ENCODE measurements at places on chromosomes 7 and 10. TPM values are rescaled to one million over a fixed set of nuclear protein-coding genes. Genes with fewer than 3 reads are reported as not detected.

Gene ADCYAP1R1
- total RNA-seq: under 0.01 TPM

Gene UCMA
- total RNA-seq: not detected

Gene CALHM1
- total RNA-seq: not detected

Gene HOXA9
- total RNA-seq: not detected

Gene EMX2
- not detected for total RNA-seq

Gene PLAU
- 37.4 TPM for total RNA-seq

Gene IGFBP1
- total RNA-seq: 0.37 TPM

Gene PRLHR
- not detected for total RNA-seq

Gene FAM185A
- 8.9 TPM for total RNA-seq

Gene CLEC5A
- not detected for total RNA-seq

Gene IKZF1
- not detected for total RNA-seq

Gene LZTS2
- 82.7 TPM for total RNA-seq

Gene TBC1D12
- total RNA-seq: 16.1 TPM

Gene STOX1
- total RNA-seq: 0.06 TPM

Gene TMEM213
- not detected for total RNA-seq

Gene GRID2IP
- total RNA-seq: not detected

Gene FAM24A
- total RNA-seq: not detected

Gene KIF20B
- total RNA-seq: 9.4 TPM

Gene ITPRID1
- total RNA-seq: not detected

Gene CCL24
- not detected for total RNA-seq

Gene CCNJ
- 3.8 TPM for total RNA-seq

Gene OR6V1
- not detected for total RNA-seq

Gene CCT6A
- 235 TPM for total RNA-seq
